ENCODE measurements at places on chromosomes 11 and 22. TPM values are rescaled to one million over a fixed set of nuclear protein-coding genes. Genes with fewer than 3 reads are reported as not detected.

The APOL1 gene
- 155 TPM for total RNA-seq

The TSPAN32 gene
- total RNA-seq: not detected

The CAPN1 gene
- total RNA-seq: 251 TPM

GRCh38 chr11:16871368-16871767 lies 132.9 kb downstream of the C11orf58 start:
- no peak for DNase-seq

GRCh38 chr11:31968461-31969358 lies 122.2 kb upstream of the RCN1 start:
- DNase-seq: no peak

- peak; percentile 50 for DNase-seq
These were observed 16.6 kb downstream of the OR8A1 start for GRCh38 chr11:124586238-124586860.

- DNase-seq: peak; percentile 54
These were observed 10.8 kb downstream of the PRR5L start for GRCh38 chr11:36306888-36307287.

DNA sequence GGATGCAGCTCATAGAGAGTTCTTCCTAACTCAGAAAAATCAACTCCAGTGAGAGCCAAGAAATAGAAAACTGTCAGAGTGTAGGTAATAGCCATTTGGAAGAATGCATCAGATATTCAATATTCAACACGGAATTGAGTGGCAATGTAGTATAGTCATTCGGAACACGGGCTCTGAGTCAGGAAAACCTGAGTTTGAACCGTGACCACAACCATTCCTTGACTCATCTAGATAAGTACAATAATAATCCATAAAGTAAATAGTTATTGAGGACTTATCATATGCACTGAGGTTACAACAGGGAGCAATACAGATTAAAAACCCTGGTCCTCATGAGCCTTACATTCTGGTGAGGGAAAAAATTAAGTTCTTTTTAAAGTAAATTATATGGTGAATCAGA lies 62.6 kb upstream of the PHF21A start:
- DNase-seq: no peak

All from renal cortical epithelial cell (primary cell).